ENCODE measurements at places on chromosomes 4 and X.
A peak's percentile ranks its signal among the peaks of the same experiment; 100 is the strongest.

GRCh38 chrX:153474718-153475117 is 4.3 kb upstream of the HAUS7 start:
- peak; percentile 17 for DNase-seq

DNA sequence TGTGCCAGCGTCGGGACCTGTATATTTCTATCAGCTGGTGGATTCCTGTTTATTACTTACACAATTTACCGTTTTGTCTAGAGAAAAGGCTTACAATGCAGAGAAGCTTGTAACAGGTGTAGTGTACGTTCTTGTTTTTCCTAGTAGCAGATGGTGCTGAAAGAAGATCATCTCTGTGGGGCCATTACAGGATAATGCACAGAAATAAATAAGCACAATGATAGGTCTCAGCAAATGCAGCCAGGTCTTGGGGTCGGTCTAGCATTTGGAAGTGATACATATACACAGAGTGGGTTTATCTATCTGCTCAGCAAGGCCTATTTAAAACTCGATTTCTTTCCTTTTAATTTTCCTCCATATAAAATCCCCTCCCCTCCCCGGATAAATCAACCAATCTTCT is 180.9 kb upstream of the LCORL start:
- DNase-seq, result no peak

GRCh38 chr4:791898-792625 is 33.9 kb downstream of the CPLX1 start:
- DNase-seq, result no peak

DNA sequence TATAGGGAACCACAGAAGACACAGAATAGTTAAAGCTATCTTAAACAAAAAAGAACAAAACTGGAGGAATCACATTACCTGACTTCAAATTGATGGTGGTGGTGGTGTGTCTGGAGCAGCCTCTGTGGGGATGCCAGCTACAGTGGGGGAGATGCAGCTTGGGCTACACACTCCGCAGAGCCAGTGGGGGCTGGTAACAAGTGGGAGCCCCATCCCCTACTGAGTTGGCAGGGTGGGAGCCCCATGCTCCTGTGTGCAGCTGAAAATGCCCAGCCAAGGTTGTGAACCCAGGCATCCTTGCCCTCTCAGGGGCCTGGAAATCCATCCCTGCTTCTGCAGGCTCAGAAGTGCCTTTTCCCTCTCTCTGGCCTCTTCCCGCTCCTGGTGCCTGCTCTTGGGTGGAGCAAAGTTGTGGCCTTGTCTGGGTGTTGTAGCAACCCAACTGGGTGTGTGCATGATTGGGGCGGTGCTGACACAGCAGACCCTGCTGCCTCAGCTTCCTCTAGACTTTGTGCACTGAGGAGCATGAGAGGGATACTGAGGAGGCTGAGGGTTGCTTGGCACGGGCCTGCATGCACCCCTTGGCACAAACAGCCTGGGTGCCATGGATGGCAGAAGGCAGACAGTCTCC is 38.9 kb downstream of the SH3BGRL start:
- no peak for DNase-seq

GRCh38 chr4:89665662-89666061 is 171.3 kb downstream of the SNCA start:
- no peak for DNase-seq

GRCh38 chr4:92236877-92237276 is 66.9 kb upstream of the GRID2 start:
- no peak for DNase-seq

DNA sequence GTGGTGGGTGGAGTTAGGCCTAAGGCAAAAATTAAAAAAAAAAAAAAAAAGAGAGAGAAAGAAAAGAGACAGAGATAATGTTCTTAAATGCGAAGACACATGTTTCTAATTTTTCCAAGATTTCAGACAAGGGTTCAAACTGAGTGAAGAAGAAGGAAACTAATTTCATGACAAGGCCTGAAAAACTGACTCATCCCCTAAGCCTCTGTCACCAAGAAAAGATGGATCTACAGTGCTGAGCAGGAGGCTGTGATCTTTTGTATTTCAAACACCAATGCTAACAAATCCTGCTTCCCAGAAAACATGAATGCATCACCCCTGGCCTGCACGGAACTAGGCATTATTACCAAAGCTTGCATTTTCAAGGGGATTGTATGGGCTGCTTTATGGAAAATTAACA is 75.3 kb downstream of the PPARGC1A start:
- no peak for DNase-seq

- DNase-seq, result no peak
These were observed 49.6 kb downstream of the STPG2 start for GRCh38 chr4:98093662-98094061.

GRCh38 chr4:40349561-40350198 is 14.5 kb downstream of the CHRNA9 start:
- DNase-seq, result no peak

- no peak for DNase-seq
These were observed 140.2 kb upstream of the TBL1X start for GRCh38 chrX:9324676-9325075.

DNA sequence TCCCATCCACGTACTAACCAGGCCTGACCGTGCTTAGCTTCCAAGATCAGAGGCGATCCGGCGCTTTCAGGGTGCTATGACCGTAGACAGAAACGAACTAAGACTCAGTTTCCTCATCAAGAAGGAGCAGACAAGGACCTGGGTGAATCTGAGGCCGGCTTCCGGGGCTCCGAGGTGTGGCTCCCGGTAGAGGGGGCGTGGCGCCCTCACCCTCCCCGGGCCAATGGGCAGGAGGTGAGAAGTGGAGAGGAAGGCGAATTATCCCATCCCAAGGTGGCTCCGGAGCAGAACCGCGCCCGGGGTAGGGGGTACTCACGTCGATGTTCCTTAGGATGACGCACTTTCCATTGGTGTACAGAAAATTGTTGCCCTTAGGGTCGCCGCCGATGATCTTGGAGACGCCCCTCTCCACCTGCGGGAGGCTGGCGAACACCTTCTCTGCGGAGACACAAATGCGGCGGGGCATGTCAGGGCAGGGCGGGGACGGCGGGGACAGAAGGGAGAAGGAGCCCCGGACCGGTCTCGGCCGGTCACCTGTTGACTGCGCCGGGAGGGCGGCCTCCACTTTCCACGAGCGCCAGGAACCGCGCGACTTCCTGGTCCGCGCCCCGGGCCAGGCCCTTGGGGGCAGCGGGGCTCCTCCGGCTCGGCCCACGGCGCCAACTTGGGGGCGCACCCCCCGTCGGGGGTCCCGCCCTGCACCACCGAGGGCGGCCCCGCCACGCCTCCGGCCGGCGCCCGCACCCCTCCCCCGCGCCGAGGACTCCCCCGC is 616 bp downstream of the WDR1 start:
- peak; percentile 44 for DNase-seq

DNA sequence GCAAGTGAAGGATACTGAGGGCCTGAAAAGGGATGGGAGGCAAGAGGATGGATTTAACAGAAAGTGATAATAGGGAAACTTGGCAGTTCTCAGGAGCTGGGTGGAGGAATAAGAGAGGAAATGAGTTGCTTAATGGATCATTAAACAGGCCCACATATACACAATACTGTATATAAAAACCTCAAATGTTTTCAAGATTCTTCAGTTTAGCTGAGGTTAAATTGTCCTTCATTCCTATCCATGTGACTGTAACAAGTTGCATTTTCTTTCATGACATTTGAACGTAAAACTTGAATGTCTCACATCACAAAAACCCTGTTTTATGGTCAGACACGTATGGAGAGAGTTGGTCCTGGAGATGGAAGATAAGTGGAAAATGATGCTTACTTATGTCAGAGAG is 76.5 kb upstream of the PLAC8 start:
- no peak for DNase-seq

- no peak for DNase-seq
These were observed 47.9 kb upstream of the BLTP1 start for GRCh38 chr4:122104184-122104583.

DNA sequence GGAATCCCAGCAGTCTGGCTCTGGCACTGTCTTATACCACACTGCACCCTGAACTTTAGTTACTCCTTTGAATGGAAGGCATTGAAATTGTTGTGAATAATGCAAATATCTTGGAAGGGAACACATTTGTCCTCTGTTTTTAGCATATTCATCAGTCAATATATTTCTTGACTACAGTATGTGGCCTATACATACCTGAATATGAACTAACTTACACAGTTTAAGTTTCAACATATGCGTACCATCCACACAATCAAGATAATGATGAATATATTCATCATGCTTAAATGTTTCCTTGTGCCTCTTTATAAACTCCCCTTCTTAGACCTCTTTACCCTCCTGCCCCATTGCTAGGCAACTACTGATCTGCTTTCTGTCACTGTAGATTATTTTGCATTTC is 145.7 kb upstream of the ESX1 start:
- DNase-seq, result no peak

DNA sequence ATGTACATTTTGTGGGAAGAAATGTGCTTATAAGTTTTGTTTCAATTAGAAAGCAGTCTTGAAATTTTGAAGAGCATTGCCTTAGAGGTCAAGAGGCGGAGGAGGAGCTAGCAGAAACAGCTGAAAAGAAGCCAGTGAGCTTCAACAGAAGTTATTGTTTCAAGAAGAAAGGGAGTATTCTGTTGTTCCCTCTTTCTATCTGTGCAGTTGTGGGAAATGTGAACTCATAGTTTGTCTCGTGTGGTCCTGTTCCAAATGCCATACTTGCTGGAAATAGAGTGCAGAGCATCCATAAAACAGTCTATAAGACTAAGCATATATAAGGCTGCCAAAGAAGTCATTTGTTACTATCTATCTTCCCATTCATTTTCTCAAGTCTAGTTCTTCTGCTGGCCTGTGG is 1015.7 kb downstream of the DMD start:
- no peak for DNase-seq

- no peak for DNase-seq
These were observed 23.8 kb upstream of the NSG1 start for GRCh38 chr4:4362991-4363697.
